Dermis microvascular lymphatic vessel endothelial cell (primary cell): ENCODE measurements at places on chromosomes 2 and 18.

DNA sequence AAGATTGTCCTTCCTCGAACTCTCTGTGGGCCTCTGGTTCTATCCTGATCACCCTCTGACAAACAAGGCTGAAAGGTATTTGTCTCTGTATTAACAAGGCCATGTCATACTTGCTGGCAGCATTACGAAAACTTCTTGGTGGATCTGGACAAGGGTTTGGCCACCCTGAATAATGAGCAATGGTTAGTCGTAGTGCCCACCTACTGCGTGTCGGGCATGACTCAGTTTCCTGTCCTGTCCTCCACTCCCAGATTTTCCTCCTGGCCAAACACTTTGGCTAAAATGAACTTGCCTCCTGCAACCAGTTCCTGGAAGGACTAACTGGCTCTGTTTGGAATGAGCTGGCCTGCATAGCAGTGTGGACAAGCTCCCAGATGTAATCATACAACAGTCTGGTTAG is 198.5 kb upstream of the SMIM21 start:
- DNase-seq = no peak

DNA sequence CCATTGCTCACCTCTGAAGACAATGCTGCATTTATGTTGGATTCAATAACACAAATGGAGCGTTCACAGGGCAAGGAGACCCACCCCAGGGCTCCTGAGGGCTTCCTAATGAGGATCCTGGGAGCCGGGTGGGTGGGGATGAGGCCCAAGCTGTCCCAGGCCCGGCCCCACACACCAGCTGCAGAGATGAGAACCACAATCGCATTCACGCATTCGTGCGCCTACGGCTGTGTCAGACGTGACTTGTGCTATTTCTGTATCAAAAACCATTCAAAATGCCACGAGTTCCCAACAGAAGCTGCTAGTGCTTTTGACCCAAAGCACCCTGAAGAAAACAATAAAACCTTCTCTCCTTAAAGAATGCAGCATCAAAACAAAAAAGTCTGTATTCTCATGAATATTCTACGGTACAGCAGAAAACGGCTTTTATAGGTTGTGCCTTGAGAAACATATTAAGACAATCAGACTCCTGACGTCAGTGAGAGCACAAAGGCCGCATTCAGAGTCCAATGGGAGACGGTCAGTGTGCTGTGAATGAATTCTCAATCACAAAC is 205.4 kb downstream of the HDAC4 start:
- no peak for DNase-seq

- no peak for DNase-seq
These were observed 79.1 kb upstream of the BCL2L11 start for GRCh38 chr2:111041398-111042202.

DNA sequence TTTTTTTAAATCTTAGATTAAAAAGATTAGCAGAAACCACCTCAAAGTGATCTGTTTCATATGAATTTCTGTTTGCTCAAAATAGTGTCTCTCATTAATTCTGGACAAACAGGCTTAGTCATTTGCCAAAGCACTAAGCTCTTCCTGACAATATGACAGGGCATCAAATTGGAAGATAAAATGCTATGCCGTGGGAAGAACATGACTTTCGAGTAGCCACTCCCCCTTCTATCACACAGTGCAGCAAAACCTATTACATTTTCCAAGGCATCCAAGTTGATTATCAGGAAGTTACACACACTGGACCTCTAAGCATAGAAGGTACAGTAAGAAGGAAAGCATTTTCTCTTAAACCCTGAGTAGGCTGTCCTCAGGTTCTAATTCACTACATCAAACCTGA is 89.5 kb downstream of the STK39 start:
- peak; percentile 38 for DNase-seq

- DNase-seq = no peak
These were observed 152.5 kb upstream of the ALKAL2 start for GRCh38 chr2:440403-440740.
